ENCODE measurements at places on chromosomes 4 and X. TPM values are rescaled to one million over a fixed set of nuclear protein-coding genes. Genes with fewer than 3 reads are reported as not detected.

DNA sequence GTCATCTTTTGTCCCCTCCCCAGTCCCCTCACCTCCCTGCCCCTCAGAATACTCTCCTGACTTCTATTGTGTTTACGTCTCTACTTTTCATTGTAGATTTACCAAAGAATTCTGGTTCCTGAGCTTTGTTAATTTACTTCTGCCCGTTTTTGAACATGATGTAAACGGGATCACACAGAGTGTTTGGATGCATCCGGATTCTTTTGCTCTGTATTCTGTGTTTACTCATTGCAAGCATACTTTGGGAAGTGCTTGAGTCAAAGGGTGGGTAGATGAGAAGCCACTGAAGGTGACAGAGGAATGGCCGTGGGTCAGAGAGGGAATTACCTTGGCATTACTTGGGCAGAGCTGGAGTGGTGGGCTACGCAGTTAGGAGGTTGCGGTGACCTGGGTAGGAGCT is 18.0 kb downstream of the CLCN4 start:
- no peak for DNase-seq

DNA sequence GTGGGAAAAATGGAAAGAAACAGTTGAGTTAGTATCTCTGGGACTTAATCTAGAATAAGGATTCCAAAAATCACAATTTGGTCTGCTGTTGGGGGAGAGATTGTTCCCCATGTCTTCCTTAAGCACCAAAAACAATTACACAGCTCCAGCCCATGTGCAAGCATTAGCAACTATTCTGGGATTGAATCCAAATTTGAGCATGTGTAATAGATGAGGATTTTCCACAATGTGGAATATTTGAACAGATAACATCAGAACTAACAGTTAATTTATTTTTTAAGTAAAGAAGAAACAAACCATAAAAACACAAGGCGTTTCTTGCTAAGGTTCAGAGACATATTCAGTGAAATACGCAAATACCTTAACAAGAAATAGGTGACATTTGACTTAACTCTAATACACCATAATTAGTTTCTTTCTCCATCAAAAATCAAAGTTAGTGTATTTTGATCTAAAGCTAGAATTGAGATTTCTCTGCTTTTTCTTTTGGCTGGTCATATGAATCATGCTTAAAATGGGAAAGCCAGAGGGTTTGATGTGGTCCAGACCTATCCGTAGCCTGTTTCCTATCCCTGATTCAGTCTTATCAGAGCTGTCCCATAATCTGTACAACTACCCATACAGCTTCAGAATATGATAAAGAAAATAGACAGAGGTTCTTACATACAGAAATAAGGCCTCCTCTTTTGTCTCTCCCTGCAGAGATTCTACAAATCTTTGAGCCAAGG is 413.4 kb downstream of the PACRGL start:
- DNase-seq, result no peak

- no peak for DNase-seq
Measured at GRCh38 chr4:169080981-169081380, 70.9 kb upstream of the CBR4 start.

- no peak for DNase-seq
Measured at GRCh38 chr4:41185614-41186592, 28.4 kb downstream of the APBB2 start.

- DNase-seq, result no peak
Measured at GRCh38 chr4:123102897-123103471, 180.6 kb upstream of the NUDT6 start.

- no peak for DNase-seq
Measured at GRCh38 chr4:137533855-137534254, 1.6 kb upstream of the PCDH18 start.

DNA sequence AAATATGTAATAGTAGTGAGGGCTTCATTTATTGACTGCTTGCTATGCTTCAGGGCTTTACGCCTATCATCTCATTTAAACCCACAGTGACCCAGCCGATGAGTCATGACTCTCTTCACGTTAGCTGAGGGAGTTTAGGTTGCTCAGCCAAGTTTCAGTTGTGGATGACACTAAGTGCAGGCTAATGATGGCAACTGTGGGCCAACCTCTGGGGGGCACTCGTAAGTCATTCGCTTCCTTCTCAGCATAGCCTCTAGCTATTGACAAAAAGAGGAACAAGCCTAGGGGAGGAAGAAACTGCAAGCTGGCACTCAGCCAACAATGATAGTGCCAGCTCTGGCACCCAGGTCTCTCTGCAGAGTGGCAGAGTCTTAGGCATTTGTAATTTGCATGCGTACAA is 325.0 kb downstream of the ARHGAP10 start:
- peak; percentile 47 for DNase-seq

GRCh38 chr4:180356766-180357165 is 1886.4 kb upstream of the TENM3 start:
- no peak for DNase-seq

- no peak for DNase-seq
Measured at GRCh38 chr4:88178626-88179231, 20.3 kb upstream of the ABCG2 start.

GRCh38 chrX:22987452-22987851 is 12.3 kb upstream of the DDX53 start:
- DNase-seq, result no peak

GRCh38 chr4:91758487-91758886 is 545.3 kb upstream of the GRID2 start:
- no peak for DNase-seq

DNA sequence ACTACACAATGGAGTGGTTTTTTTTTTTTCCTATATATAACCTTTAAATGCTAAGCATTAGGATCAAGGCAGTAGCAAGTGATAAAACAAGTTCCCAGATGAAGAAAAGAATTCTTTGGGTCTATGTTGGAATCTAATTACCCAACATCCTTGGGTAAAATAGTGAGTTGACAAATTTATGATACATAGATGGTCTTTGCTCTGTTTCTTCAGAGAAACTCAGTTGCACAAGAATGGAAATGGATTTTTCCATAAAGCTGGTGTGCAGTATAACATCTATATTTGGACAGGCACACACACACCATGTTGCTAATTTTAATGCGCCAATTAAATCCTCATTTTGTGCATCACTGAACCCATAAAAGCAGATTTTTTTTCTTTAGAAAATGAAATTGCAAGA is 137.0 kb upstream of the MED14 start:
- no peak for DNase-seq

GRCh38 chr4:109588176-109588575 is 28.1 kb downstream of the MCUB start:
- DNase-seq, result no peak

GRCh38 chr4:135277068-135277979 is 1075.7 kb upstream of the PABPC4L start:
- DNase-seq, result no peak

- peak; percentile 22 for DNase-seq
Measured at GRCh38 chrX:24874604-24875247, 141.0 kb downstream of the ARX start.

DNA sequence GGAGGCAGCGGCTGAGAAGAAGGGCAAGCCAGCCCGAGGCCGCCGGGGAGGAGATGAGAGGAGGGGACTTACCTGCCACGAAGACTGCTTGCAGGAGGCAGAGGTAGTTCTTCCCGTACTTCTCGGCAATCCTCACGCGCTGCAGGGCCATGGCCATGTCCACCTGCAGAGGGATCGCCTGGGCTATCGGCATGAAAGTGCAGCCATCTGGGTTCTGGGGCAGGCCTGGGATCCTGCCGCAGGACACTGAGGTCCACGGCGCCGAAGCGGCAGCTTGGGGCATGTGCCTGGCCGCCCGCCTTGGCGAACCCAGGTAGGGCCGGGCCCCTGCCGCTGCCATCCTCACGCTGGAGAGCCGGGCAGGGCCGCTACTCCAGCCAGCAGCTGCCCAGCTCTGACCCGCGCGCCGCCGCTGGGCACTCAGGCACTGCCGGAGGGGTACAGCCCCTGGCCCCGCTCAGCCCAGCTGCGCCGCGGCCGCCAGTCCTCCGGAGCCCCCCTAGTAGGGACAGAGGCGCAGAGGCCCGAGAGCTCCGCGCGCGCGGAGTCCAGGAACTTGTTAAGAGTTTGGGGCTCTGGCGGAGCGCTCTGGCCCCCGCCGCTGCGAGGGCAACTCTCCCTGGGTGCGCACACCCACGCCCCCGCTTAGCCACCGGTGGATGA is 16.0 kb downstream of the MCF2 start:
- DNase-seq, result peak; percentile 24

DNA sequence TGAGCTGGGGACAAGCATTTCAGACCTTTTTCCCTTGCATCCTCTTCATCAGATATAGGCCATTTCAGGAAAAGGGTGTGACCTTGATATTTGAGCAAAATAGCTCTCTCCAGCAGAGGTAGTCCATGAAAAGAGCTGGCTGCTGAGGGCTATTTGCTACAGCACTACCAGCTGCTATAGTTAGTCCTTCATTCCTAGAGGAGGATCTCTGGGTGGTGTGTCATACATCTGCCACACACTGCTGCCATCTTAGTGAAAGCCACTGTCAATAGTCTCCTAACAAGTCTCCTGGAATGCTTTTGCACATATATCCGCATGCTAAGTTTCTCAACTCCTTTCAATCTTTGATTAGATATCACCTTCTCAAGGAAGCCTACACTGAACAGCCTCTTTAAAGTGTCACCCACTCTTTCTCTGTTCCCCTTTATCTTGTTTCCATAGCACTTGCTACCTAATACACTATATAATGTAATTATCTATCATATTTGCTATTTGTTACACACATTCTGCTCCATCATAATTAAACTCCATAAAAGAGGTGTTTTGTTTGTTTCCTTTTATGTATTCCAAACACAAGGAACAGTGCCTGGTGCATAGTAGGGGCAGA is 131.9 kb downstream of the TBC1D19 start:
- DNase-seq, result no peak

DNA sequence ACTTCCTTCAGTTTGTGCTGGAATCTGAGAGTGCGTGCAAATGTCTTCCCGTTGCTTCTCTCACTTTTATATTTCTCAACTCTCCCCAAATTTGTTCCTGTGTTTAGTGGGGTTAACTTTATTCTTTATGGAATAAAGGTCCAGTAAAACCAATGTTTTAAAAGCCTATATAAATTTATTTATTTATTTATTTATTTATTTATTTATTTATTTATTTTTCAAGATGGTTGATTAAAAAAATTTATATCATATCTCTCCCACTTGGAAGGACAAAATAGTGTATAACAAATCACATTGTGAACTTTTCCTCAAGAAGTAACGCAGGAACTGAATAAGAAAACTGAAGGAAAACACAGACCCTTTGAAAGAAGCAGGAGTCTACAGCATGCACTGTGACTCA is 95.3 kb upstream of the ITM2A start:
- DNase-seq, result no peak

- DNase-seq, result no peak
Measured at GRCh38 chrX:17552044-17552650, 177.1 kb downstream of the NHS start.

- DNase-seq, result no peak
Measured at GRCh38 chr4:47915378-47915777, 995 bp upstream of the NFXL1 start.

DNA sequence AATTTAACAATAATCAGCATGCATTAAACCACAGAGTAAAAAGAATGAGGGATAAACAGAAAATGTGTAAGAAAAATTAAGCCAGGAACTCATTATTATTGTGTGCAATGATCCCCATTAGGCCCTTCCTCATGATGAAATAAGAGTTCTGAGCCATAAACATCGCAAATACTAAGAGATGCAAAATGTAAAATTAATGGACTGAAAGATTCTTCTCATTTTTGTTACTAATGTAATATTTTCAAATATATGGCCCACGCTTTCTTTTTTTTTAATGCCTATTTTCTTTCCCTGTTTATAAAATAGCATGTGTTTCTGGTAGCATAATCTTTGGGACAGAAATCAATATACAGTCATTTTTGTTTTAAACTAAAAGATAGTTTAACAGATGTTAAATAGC is 281.0 kb downstream of the PDGFC start:
- no peak for DNase-seq

DNA sequence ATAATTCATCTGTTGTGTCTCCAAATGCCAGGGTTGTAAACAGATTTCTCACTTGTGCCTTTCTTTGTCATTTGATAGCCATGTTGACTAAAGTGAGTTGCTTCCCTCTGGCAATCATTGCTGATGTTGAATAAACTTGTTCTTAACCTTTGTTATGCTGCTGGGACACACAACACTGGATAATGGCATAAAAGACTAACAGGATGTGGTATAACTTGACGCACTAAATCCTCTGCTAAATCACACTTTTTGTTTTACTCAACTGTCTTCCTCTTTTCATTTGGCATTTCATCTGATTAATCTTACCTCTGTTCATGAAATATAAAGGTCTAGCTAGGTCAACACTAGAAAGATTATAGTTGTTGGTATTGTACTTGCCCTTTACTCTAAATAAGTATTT is 17.6 kb upstream of the CXCL5 start:
- DNase-seq, result no peak

- no peak for DNase-seq
Measured at GRCh38 chr4:78166622-78167021, 109.5 kb downstream of the FRAS1 start.

DNA sequence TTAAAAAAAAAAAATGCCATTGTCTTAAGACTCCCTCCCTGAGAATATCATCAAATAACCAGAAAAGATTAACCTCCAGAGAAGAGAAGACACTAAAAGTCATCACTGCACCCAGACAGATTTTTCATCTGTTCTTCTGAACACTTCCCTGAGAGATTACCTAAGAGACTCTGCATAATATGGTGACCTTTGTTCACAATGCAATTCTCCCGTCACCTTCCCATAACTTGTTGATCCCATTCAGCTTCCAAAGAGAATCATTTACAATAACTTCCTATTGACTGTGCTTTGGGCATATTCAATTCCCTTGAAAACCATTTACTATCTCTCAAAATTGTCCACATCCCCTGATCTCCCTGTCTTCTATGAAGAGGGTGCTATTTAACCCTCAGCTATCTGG is 85.1 kb upstream of the SMAD1 start:
- DNase-seq, result no peak

RNF175 gene
- total RNA-seq, result 5.4 TPM

UNC5C gene
- 0.25 TPM for total RNA-seq

ACE2 gene
- total RNA-seq, result not detected

SPATA18 gene
- total RNA-seq, result 6.6 TPM

GUCY1B1 gene
- total RNA-seq, result 12.7 TPM

LANCL3 gene
- total RNA-seq, result 0.55 TPM

CTAG1B gene
- not detected for total RNA-seq

HTN3 gene
- not detected for total RNA-seq

All from WTC11 (cell line).